ENCODE measurements at places on chromosomes 11 and 22.

DNA sequence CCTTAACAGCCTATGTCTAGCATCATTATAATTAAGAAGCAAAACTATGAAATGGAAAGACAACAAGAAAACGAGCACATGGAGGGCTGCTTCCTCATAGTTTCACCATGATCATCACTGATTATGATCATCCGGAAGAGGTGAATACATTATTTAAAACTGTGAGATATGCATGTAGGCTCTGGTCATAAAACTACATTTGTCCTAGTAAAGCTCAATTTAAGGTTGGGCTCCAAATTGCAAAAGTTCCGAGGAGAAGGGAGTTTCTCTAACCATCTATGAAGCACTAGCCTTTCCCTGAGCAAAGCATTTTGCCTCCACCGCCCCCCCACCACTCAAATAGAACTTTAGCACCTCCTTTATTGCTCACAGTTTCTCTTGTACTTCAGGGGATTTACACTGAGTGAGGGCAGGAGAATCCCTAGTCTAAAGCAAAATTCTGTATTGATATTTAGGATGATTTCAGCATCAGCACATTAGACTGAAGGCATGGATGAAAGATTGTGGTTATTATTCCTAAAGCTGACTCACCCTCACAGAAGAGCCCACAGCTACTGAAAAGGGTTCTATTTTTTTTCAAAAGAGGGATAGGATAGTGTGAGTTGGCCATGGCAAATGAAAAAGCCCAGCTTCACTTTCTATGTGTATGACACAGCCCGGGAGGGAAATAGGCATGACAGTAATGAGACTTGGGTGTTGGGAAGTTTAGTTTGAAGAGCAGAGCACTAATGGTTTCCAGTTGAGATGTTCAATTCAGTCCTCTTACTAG is 203.4 kb downstream of the CADM1 start:
- DNase-seq = no peak

DNA sequence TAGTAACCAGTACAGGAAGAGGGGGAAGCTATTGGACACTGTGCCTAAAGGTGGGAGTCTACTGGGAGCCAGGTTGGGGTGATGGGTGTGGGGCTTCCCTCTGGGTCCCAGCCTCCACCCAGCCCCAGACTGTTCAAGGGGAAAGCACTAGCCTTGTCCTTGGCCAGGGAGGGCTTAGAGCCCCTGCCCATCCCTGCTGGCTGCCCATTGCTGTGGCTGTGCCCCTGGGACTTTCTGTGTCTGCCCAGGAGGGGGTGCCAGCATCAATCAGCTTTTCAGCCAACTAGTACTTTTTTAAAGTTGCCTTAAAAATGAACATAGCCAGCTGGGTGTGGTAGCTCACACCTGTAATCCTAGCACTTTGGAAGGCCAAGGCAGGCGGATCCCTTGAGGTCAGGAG is 19.9 kb downstream of the INCENP start:
- DNase-seq = no peak

DNA sequence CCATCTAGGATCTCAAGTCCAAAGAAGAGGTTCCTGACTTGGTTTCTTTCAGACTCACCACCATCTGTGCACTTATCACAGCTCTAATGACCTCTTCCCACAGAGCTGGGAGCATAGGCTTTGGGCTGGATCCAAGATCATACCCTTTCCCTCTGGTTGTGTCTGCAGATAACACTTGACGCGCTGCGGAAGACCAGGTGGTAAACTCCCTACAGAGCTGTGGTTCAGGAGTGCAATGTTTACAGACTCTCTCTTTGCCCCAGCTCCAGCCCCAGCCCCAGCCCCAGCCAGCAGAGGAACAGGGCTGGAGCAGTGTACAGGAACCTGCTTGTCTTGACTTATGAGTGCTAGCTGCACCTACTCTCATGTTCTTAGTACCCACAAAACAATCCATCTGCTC is 274.4 kb upstream of the SYN3 start:
- DNase-seq = no peak

DNA sequence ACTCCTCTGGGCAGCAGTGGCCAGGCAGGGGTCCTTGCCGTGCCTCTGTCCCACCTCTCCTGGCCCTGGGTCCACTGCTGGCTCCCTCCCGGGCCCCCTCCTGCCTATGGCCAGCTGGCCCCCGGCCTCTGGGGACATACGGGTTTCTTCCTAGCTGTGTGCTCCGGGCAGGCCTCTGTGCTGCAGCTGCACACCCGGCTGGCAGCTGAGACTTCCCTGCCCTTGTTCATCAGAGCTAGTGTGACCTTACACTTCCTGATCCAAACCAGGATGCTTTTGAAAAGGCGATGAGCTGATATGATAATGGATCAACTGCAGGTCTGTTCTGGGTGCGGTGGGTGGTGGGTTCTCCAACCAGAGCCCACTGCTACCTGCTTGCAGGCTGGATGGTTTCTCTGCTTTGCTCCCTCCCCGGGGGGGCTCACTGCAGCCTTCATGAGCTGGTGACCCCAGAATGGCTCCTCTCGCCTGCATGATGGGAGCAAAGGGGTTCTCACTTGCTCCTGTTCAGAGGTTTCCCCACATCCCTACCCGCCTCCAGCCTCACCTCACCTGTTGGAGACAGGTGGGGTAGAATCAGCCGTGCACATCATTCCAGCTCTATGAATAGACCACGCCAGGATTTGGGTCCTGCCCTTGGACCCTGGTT is 13.3 kb downstream of the B3GAT1 start:
- DNase-seq = no peak

GRCh38 chr11:10441652-10442503 is 13.2 kb upstream of the AMPD3 start:
- DNase-seq = no peak

- DNase-seq = no peak
These were observed 4.8 kb downstream of the PIM3 start for GRCh38 chr22:49965091-49966040.

DNA sequence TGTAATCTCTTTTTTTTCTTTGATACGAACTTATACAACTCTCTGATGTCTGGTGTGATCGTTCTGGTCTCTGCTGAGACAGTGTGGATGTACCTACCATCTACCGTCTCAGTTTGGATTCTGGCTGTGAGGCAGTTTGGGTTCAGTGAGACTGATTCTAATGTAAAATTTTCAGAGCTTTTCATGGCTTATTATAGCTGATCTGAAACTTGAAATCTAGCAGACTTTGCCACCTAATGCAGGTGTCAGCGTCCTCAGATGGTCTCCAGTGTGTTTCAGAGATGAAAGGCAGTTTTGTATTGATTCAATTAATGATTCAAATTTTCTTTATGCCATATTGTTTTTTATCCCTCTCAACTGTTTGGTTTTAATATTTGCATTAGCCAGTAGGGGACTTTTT is 35.9 kb downstream of the PPFIBP2 start:
- no peak for DNase-seq
